ENCODE measurements at places on chromosomes 6 and 20.

- DNase-seq = no peak
Observed at GRCh38 chr20:35007413-35007812, 51.7 kb downstream of the MYH7B start.

DNA sequence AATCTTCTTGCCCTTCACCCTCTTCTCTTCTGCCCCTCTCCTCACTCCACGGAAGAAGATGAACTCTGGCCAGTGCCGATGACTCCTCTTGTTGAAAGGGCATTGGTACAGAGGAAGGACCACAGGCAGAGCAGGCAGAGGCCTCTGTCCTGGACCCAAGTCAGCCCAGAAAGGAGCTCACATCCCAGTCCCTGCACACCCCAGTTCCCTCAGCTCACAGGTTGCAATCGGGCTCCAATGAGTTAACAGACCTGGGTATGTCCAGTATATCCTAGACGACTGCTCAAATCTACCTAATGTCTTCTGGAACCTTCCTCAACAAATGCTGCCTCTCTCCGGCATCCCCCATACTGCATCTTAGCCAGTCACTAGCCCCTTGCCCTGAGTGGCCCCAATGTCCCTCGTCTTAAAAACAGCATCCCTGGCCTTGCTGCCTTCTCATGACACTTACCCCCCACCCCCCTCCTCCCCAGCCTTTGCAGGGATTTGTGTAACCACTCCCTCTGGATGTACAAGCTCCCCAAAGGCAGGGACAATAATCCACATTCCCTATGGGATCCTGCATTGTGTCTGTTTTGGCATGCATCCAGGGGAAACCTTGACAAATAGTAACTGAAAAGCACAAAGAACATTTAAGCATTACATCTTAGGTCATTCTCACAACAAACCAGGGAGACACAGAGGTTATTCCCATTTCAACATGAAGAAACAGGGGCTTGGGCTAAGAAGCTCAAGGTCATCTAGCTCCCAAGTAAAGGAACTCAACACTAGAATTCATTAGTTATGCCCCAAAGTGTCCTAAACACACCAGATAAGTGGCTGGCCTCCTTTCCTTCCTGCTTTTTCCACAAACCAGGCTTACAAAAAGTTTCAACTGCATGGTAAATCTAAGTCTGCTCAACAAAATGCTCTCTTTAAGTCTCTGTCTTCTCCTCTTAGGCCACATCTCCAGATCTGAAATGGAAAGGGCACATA lies 45.1 kb downstream of the TRERF1 start:
- DNase-seq = no peak

GRCh38 chr20:53857723-53858236 lies 212.6 kb downstream of the BCAS1 start:
- DNase-seq = no peak

DNA sequence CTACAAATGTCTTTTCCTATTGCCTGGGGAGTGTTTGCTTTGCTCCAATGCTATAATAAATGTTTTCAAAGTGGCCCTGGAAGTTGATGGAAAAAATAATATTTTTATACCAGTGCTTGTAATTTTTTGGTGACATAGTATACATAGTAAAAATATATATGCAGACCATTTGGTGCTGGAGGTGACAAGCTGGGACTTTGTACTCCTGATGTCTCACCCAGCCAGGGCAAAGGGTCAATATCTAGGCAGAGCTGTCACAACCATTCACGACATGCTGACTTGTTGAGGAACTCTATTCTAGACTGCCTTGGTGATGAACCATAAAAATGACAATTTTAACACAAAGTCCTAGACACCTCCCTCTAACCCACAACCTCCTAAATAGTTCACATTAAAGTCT lies 203.0 kb downstream of the PLCB1 start:
- DNase-seq = no peak

All from NCI-H1417 (cell line).